ENCODE measurements at places on chromosomes 7 and 10.

- no peak for DNase-seq
These were observed 11.2 kb upstream of the EPHA1 start for GRCh38 chr7:143419880-143420279.

DNA sequence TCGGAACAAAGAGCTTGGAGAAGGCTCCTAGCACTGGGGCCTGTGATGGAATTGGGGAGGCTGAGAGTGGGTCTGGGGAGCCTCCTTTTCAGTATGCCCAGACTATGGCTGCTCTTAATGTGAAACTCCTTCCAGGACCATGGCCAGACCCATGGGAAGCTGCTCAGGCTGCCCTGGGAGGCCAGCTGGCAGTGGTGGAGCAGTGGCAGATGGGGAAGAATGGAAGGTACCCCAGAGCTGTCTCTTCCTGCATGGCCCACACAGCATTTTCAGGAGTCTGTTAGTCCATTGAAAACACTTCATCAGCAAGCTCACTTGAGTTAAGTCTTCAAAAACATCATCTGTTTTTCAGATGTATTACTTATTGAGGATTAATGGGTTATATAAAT, 18.5 kb downstream of the NACAD start:
- DNase-seq: peak; percentile 70

DNA sequence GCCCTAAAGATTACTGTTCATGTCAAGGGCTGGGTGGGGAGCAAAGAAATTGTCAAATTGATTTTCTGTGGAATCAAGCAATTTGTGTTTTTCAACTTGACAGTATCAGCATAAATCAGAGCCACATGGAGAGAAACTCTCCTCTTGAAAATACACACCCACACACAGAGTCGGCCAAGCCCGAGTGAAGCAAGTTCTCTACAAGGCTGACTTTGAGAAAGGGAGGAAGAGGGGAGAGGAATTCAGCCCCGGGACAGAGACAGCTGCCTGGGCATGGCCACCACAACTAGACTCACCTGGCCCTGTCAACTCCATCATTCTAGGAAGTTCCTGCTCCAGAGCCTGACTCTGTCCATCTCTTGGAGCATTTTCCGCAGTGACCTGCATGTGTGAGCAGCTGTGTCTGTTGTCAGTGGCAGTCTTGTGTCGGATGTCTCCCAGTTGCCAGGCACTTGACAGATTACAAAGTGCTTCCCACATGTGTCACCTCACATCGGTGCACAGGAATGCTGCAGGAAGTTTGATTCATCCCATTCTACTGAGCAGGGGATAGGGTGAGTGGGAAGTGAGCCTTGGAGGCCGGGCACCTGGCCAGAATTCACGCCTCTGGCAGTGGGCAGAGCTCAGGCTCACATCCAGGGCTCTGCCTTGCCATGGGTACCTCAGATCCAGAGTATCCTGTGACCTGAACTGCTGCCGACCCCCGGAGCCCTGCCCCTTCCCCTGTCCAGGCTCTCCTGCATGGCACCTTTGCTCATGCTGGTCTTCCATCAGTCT, 37.9 kb downstream of the ADAM12 start:
- no peak for DNase-seq

DNA sequence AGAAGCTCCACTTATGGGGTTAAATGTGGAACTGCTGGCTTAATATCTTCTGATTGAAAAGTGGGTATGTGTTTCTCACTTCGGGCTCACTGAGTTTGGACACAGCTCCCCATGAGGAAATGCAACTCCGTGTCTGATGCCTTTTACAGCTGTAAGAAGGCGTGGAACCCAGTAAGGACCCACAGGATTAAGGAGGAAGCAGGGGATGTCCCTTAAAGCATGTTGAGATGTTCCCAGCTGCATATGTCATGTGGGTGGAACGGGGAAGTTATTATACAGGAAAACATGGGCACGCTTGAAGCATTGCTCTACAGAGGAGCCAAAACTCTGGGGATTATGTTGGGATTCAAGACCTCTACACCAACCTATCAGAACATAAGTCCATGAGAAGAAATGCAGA, 224.4 kb downstream of the NEBL start:
- DNase-seq: no peak

DNA sequence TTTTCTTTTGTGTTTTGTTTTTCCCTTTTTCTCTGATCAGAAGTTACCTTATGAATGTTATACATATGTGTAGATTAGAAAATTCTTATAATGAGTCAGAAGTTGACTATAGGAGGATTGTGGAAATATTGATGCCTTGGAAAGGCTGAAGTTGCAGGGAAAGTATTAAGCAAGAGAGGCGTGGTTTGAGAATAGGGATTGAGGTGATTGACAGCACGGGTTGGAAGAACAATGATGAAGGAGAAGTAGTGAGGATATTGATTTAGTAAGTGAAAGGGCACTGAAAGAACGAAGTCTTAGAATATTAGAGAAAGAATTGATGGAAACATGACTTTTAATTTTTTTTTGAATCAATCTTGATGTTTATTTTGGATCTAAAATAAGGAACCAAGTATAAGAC, 176.0 kb downstream of the EXOC4 start:
- DNase-seq: no peak

- DNase-seq: no peak
These were observed 65.6 kb downstream of the WIPF3 start for GRCh38 chr7:29871787-29872398.

- DNase-seq: no peak
These were observed 1189.6 kb downstream of the SORCS1 start for GRCh38 chr10:105974803-105975456.

GRCh38 chr7:24604630-24605029, 31.4 kb downstream of the PALS2 start:
- DNase-seq: no peak

GRCh38 chr7:75042831-75043703, 30.5 kb downstream of the RCC1L start:
- no peak for DNase-seq

DNA sequence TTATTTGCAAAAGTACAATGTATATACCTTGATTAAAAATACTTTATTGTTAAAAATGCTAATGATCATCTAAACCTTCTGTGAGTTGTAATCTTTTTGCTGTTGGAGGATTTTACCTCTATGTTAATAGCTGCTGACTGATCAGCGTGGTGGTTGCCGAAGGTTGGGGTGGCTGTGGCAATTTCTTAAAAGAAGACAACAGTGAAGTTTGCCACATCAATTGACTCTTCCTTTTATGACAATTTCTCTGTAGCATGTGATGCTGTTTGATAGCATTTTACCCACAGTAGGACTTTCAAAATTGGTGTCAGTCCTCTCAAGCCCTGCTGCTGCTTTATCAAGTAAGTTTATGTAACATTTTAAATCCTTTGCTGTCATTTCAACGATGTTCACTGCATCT, 16.9 kb upstream of the ENTPD1 start:
- no peak for DNase-seq

- DNase-seq: no peak
These were observed 81.6 kb upstream of the MYO3A start for GRCh38 chr10:25852364-25852941.
